ENCODE measurements at places on chromosomes 7 and 10.

DNA sequence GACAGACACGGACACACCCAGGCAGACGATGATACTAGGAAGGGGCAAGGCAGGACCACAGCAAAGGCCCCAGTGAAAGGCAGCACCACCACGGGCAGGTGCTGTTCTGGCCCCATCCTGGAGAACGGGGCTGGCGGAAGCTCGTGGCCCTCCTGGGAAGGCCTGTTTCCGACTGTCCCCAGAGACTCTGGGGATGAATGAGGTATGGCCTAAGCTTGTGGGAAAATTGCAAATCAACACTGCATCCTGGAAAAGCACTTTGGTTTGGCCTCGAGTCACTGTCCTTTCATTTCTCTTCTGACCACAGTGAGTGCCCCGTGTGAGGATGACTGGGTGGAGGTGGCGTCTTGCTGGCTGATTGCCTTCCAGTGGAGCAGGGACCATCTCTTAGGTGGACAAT lies 81.6 kb upstream of the ANLN start:
- no peak for DNase-seq

DNA sequence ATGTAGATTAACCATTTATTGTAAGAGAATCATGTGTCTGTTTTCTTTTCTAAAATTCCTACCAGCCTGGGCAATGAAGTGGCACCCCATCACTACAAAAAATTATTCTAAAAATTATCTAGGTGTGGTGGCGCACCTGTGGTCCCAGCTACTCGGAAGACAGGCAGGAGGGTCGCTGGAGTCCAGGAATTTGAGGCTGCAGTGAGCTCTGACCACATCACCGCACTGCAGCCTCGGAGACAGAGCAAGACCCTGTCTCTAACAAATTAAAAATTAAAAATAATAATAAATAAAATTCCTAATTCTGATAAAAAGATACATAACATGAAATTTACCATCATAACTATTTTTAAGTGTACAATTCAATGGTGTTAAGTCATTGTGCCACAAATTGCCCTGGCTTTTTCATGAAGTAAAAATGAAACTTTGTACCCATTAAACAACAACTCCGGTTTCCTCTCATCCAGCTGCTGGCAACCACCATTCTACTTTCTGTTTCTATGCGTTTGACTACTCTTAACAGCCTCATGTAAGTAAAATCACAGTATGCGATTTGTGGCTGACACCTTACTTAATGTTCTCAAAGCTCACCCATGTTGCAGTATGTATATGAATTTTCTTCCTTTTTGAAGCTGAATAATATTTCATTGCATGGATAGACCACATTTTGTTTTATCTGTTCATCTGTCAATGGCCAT lies 20.6 kb upstream of the USP6NL start:
- DNase-seq = no peak

- DNase-seq = no peak
These were observed 61.1 kb downstream of the CNOT4 start for GRCh38 chr7:135448753-135449152.

GRCh38 chr10:4847561-4848355 lies 21.8 kb downstream of the AKR1E2 start:
- DNase-seq = no peak

- no peak for DNase-seq
These were observed 167.4 kb upstream of the AHR start for GRCh38 chr7:17131060-17131345.

DNA sequence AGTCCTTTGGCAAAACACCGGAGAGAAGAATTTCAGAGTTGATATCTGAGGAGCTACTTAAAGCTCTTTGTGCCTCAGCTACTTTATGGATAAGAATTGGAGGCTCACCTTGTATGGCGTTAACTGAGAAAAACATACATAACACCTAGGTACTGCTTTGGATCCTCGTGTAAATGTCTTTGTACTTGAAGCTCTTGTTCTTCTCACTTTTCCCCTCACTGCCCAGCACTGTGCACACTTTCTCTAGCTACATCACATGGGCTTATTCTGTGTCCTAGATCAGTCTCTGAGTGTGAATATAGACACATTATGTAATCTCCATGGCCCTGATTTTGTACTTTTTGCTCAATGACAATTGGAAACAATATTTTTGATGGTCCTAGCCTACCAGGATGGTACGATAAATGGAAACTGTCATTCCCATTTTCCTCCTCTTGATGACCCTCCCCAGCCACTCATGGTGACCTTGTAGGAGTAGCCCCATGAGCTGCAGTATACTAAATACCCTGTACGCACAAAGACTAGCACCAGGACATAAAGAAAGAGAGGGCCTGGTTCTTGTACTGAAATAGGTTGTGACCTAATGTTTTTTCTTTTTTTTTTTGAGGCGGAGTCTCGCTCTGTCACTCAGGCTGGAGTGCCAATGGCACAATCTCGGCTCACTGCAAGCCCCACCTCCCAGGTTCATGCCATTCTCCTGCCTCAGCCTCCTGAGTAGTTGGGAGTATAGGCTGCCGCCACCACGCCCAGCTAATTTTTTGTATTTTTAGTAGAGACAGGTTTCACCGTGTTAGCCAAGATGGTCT lies 22.1 kb downstream of the STAMBPL1 start:
- no peak for DNase-seq

DNA sequence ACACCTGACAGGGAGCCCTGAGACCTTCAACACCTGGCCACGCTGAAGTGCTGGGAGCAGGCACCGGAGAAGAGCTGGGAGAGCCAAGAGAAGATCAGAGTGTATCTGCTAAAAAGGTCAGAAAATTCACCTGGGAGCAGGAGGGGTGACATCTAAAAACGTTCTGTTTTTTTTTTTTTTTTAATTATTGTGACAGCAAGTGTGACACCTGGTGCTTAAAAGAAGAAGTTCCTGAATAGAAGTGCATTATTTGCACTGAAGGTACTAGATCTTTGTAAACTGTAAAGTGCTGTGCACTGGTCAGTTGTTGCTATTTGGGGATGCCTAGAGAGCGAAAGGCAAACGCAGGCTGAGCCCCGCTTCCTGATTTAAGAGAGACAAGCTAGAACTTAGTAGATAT lies 422.0 kb downstream of the PLXNA4 start:
- no peak for DNase-seq

- no peak for DNase-seq
These were observed 795.7 kb downstream of the GRID1 start for GRCh38 chr10:85570871-85571270.

DNA sequence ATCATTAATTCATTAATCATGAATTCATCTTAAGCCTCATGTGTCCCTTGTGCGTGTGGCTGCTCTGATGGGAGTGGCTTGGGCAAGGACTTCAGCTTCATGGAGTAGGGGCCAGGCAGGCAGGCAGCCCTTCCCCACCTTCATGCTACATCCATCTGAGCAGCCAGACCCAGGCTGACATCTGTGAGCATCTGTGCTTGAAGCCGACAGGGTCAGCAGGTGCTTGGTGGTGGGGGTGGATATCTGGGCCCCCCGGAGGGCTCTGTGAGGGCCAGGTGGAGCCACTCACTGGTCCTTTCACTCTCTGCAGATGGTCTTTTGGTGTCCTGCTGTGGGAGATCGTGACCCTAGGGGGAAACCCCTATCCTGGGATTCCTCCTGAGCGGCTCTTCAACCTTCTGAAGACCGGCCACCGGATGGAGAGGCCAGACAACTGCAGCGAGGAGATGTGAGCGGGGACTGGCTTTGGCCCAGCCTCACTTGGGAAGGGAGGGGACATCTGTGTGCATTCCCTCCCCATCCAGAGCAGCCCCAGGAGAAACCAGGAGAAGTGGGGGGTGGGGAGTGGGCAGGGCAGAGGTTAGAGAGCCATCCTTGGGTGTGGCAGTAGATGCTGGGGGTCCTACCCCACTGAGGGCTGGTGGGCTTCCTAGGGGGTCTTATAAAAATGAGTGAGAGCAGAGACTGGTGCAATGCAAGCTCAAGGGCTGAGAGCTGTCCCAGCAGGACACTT lies 14.7 kb upstream of the CSGALNACT2 start:
- no peak for DNase-seq

- DNase-seq = no peak
These were observed 31.9 kb downstream of the ANXA11 start for GRCh38 chr10:80173466-80173865.

- no peak for DNase-seq
These were observed 782.0 kb upstream of the ZWINT start for GRCh38 chr10:57142925-57143576.
